Cortex of kidney (tissue), 1 donor: ENCODE measurements at places on chromosomes 7 and 10.

- DNase-seq: no peak
Observed at GRCh38 chr10:100743626-100744135, 1.7 kb upstream of the PAX2 start.

- DNase-seq: no peak
Observed at GRCh38 chr7:55173671-55174070, 154.9 kb downstream of the EGFR start.

- no peak for DNase-seq
Observed at GRCh38 chr7:1851721-1852516, 181.8 kb downstream of the ELFN1 start.

DNA sequence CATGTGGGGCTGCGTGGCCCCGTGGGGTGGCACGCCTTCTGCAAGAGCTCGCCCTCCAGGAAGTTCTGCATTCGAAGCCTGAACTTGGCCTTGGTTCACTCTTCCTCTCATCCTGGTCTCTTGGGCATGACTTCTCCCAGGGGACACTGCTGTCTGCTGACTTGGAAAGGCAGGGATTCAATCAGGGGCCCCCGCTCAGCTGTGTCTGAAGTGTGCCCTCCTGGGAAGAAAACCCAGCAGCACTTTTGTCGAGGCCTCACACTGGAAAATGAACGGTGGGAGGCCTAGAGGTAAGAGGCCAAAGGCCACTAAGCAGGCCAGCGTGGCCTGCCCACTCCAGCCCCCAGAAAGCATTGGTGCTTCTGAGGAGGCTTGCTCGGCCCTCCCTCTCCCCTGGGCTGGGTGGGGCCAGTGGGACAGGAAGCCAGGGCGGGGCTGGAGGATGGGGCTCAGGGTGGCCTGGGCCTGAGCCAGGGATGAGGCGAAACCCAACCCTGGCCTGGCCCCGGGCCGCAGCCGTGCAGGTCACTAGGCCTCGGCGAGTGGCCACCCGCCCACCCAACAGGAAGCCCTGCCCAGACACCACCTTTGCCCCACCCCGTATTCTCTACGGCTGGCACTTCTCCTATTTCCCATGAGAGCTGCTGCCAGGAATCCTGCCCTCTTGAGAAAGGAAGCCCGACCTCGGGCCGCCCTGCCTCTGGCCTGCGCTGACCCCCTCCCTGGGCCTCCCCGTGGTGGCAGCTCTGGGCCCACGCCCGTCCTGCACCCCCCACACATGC lies 81.1 kb downstream of the ZMIZ1 start:
- DNase-seq: peak; percentile 50

DNA sequence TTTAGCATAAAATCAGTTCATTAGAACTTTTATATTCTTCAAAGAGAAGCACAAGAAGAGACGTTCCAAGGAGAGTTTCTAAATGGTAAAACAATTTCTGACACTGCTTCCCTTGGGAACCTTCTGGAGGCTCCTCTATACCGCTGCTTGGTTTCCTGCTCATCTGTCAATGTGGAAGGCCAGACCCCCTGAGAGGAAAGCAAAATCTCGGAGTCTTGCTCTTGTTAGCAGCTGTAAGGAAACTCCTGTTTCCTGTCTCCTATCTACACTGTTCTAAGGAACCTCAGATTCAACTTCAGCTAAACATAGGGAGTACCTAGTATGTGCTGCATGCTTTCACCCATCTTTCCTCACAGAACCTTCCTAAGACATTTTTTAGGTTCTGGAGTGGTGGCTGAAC lies 322.2 kb downstream of the BMPER start:
- DNase-seq: no peak

- DNase-seq: no peak
Observed at GRCh38 chr10:95440756-95441546, 120.2 kb downstream of the SORBS1 start.

GRCh38 chr10:132988988-132989387 lies 46.6 kb upstream of the CFAP46 start:
- no peak for DNase-seq

DNA sequence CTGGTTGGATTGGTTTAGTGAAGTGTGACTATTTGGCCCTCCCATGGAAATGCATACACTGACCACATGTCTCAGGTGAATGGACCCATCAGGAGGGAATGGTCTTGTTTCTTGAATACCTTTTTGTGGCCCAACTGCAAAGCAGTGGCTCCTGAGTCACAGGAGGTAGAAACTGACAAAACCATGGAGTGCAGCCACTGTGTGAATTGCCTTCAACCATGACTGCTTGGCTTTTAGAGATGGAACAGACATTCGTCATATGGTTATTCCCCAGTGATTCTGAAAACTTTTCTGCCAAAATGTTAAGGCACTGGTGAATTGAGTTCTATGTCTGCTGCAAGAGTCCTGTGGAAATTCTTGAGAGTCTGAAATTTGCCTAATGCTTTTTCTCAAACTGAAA lies 64.7 kb downstream of the CDK14 start:
- no peak for DNase-seq
